Aorta (tissue), 5 donors: ENCODE measurements at places on chromosomes 1 and 21. TPM values are rescaled to one million over a fixed set of nuclear protein-coding genes. Genes with fewer than 3 reads are reported as not detected.

DNA sequence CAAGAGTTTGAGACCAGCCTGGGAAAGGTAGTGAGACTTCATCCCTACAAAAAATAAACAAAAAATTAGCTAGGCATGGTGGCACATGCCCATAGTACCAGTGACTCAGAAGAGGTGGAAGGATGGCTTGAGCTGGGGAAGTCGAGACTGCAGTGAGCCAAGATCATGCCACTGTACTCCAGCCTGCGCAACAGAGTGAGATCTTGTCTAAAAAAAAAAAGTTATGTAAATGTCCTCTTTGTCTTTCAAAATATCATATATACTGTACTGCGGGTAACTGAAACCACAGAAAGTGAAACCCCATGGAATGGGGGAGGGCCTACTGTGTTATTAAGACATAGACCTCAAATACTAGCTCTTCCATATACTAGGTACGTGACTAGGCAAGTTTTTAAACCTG lies 20.8 kb downstream of the ACADM start:
- no peak for DNase-seq

DNA sequence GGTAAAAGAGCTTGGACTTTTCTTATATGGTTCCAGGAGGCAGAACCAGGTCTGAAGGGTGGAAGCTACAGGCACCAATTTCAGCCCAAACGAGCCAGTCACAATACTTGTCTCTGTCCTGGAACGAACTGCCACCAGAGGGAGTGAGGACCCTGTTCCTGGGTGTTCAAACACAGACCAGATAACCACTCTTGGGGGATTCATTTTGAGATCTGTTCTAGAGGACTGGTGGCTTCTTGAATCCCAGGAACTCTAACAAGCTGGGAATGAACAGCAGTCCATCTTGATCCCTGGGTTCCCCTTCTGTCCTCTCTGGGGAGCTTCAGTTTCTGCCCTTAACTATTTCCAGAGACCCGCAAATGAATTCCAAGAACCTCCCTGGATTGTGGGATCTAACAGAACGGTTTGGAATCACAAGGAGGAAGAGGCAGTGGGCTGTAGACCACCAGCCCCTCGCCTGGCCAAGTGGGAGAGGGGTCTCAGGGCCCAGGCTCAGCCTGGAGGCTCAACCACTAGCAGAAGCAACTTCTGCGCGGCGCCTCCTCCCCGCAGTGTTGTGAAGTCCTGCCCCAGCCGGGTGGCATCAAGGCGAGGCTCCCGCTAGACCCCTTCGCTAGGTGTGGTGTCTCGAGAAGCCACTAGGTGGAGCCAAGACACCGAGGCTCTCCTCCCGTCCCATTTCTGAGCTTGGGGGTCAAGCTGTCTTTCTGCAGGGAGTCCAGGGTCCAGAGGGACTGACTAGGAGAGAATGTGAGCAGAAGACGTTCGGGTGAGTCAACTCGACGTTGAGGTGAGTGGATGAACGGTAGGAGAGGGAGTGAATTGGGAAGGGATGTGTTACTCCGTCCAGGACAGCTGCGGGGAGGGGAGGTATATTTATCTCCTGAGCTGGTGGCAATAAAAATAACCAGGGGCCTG lies 12.1 kb upstream of the NES start:
- DNase-seq = peak; percentile 86

The CD48 gene
- total RNA-seq = 6.8 TPM

The GSTM1 gene
- 63.8 TPM for total RNA-seq

- no peak for DNase-seq
Observed at GRCh38 chr21:34986561-34987500, 62.3 kb downstream of the RUNX1 start.

GRCh38 chr1:113745425-113745824 lies 13.9 kb downstream of the PHTF1 start:
- no peak for DNase-seq

- DNase-seq = no peak
Observed at GRCh38 chr1:206716870-206717673, 32.4 kb downstream of the MAPKAPK2 start.

DNA sequence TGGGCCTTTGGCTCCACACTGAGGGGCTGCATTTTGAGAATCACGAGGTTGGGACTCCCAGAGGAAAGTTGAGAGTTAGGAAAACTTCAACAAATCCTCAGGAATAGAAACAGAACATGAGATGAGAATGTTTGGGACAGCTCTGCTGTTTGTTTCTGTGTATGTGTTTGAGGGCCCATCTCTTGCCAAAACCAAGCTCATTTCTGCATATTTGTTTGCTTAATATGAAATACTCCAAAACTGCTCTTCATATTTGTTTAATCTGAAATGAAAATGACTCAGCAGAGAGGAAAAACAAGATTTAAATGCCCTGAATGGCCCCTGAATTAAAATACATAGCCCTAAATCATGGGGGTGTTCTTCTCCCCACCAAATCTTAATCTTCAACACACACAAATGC lies 78.1 kb downstream of the DDR2 start:
- no peak for DNase-seq

The SPRR5 gene
- not detected for total RNA-seq

The ADAM15 gene
- 129 TPM for total RNA-seq

The ERICH3 gene
- total RNA-seq = 0.42 TPM

DNA sequence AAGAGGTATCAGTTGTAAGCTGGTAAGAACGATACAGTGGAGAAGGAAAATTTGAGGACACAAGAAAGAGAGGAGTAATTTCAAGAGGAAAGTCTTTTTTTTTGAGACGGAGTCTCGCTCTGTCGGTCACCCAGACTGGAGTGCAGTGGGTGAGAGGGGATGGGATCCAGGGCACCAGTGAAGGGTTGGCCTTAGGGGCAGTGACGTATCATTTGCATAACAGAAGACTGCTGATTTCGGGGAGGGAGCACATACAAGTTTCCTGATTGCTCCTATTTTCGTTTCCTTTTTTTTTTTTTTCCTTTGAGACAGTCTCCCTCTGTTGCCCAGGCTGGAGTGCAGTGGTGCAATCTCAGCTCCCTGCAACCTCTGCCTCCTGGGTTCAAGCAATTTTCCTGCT lies 4.2 kb downstream of the S100A13 start:
- no peak for DNase-seq

DNA sequence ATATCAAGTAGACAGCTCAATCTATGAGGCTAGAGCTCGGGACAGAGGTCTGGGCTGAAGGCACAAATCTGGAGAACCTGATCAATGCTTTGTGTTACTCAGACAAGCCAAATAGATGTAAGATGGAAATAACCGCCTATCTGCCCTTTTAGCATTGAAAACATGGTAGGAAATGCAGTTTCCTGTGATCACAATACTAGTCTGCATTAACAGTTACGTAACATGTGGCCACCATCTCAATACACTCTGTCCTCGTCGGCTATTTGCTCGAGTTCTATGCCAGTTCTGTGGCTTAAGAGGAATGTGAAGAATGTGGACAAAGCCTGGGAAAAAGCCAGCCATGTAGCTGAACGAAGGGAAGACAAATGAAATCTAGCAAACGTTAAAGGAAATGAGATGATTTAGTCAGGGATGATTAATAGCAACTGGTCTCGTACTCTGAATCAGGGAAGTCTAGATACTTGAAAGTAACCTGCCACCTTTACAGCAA lies 73.3 kb downstream of the HSF2BP start:
- peak; percentile 63 for DNase-seq

DNA sequence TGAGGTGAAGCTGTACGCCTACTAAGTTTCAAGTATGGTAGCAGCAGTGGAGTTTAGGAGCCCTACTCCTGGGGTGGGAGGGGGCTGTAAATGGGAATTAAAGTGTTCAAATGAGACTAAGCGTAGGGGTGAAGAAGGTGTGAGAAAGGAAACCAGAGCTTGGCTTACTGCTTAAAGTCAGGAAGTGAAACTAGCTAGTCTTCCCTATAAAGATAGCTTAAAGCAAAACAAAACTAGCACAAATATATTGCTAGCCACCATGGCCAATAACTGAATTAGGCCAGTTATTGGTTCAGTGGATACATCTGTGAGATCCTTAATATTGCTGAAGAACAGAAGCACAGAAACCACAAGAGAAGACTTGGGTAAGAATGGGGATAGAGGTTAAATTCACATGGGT lies 492.2 kb upstream of the PKN2 start:
- no peak for DNase-seq

The PLEKHN1 gene
- total RNA-seq = 1.2 TPM

- no peak for DNase-seq
Observed at GRCh38 chr1:107187399-107187798, 46.6 kb downstream of the NTNG1 start.

- no peak for DNase-seq
Observed at GRCh38 chr1:154988058-154988954, 5.1 kb upstream of the LENEP start.

The TEKT2 gene
- not detected for total RNA-seq

GRCh38 chr1:160315359-160315758 lies 27.7 kb downstream of the COPA start:
- DNase-seq = no peak

- no peak for DNase-seq
Observed at GRCh38 chr21:39483917-39484316, 32.1 kb downstream of the SH3BGR start.

DNA sequence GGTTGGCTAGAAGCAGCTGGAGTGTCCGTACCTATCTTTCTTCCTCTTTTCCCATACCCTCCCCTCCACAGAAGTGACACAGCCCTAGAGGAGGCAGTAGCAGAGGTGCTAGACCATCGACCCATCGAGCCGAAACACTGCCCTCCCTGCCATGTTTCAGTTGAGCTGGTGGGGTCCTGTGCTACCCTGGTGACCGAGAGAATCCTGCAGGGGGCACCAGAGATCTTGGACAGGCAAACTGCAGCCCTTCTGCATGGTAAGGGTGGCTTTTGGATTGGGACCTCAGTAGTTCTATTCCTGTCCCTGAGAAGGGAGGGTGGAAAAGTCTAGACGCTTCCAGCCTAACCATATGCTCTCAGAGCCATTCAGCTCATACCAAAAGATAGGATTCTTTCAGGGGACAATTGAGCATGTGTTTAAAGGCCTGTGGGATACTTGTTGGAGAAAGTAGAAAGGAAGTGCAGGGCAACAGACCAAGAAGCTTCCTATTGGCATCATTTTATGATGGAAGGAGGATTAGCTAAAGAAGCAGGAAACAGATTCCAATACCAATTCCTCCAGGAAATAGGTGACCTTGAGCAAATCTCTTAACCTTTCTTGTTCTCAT lies 11.7 kb upstream of the BNIPL start:
- peak; percentile 92 for DNase-seq

- no peak for DNase-seq
Observed at GRCh38 chr1:15031251-15031933, 122.2 kb upstream of the TMEM51 start.

GRCh38 chr1:50851466-50851865 lies 108.6 kb downstream of the FAF1 start:
- DNase-seq = no peak

DNA sequence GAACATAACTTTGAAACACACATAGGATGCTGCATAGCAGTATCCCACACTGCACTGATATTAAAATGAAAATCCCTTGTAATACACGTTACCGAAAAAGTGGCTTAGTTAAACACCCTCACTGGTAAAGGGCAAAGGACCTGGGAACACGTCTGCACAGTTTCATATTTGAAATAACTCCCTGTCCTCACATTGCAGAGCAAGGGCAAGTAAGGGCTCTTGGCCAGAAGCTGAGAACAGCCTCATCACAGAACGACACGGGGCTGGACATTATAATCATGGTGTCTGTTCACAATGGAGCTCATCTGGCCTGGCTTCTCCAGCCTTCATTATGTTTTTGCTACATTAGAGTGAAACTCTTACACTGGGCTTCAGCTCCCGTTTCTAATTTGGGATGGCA lies 207.0 kb downstream of the PCP4 start:
- DNase-seq = no peak
